ENCODE measurements at places on chromosomes 1 and 21.

GRCh38 chr1:86998727-86999126 lies 84.3 kb downstream of the HS2ST1 start:
- DNase-seq: no peak

DNA sequence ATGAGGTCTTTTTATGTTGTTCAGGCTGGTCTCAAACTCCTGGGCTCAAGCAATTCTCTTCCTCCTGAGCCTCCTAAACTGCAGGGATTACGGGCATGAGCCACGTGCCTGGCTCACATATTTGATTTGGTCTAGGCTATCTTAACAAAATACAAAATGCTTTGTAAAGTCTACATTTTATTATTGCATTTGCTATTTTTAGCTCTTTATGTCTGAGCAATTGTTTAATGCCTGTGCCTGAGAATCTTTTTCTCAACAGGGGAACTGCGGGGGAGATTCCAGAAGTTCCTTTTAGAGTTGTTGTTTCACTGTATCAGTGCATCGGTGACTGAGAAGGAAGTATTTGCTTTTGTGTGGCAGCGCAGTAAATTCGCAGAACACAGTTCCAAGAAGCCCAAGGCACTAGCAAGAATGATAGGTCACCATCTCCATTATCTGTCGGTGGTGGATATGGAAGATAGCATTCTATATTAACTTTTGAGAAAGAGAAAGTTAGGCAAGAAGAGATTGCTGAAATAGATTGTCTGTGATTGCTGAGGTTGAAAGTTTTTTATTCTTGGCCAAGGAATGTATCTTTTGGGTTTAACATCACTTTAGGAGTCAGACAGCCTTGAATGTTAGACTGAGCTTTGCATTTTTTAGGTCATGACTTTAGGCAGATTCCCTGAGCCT lies 167.3 kb downstream of the PDE4B start:
- DNase-seq: no peak

DNA sequence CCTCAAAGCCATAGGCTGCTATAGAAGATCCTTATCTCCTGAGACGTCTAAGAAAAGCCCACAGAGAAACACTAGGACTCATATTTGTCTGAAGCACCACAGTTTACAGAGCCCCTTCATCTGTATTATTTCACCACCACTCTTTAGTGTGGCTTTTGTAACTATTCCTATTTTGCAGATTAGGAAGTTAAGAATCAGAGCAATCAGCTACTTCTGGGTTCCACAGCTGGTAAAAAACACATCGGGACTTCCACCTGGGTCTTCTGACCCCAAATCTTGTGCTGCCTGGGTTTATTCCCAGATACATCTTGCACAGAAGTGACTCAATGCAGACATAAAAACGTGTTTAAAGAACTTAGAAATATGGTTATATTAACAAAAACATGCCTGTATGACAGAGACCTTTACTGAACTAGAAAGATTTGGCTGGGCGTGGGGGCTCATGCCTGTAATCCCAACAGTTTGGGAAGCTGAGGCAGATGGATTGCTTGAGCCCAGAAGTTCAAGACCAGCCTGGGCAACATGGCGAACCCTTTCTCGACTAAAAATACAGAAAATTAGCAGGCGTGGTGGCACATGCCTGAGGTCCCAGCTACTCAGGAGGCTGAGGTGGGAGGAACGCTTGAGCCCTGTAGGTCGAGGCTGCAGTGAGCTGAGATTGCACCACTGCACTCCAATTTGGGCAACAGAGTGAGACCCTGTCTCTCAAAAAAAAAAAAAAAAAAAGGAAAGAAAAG lies 40.9 kb downstream of the ELK4 start:
- no peak for DNase-seq

GRCh38 chr21:14353726-14354125 lies 29.2 kb downstream of the HSPA13 start:
- DNase-seq: no peak

- no peak for DNase-seq
These were observed 149.2 kb downstream of the ST6GALNAC5 start for GRCh38 chr1:77016386-77016985.

DNA sequence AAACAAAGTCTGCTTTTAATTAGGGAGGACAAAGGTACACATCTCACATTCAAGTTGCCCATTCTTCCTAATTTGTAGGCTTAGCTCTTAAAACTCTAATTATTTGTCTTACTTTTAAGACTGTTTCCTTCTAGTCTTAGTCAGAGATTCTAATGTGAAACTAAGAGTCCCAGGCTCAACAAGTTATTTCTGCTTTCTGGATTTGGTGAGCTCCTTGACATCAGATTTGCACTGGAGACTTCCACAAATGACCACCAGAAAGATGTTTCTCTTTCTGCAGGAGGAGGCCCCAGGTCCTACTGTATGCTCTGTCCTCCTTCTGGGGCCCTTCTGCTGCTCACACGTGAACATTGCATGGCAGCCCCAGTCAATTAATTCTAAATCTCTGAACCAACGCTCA lies 194.2 kb upstream of the JUN start:
- no peak for DNase-seq

DNA sequence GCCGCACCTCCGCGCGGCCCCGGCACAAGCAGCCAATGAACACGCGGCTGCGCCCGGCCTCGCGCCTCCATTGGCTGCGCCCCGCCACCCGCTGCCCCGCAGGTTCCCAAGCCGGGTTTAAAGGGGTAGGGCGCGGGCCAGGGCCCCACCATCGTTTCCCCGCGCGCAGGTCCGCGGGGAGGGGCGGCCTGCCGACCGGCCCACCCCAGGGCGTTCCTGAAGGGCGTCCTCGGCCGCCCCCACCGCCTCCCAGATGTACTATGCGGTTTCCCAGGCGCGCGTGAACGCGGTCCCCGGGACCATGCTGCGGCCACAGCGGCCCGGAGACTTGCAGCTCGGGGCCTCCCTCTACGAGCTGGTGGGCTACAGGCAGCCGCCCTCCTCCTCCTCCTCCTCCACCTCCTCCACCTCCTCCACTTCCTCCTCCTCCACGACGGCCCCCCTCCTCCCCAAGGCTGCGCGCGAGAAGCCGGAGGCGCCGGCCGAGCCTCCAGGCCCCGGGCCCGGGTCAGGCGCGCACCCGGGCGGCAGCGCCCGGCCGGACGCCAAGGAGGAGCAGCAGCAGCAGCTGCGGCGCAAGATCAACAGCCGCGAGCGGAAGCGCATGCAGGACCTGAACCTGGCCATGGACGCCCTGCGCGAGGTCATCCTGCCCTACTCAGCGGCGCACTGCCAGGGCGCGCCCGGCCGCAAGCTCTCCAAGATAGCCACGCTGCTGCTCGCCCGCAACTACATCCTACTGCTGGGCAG lies at the start of gene OLIG1:
Gene OLIG1, plus strand, starts transcription at position 148 of the 750 bp plus-strand sequence. Its CDS starts 106 bp downstream, at position 254.
- no peak for DNase-seq

GRCh38 chr1:53411541-53412152 lies 47.6 kb upstream of the DMRTB1 start:
- no peak for DNase-seq

- DNase-seq: no peak
These were observed 17.3 kb downstream of the ZFYVE9 start for GRCh38 chr1:52159033-52159789.

- no peak for DNase-seq
These were observed 48.9 kb upstream of the KIF26B start for GRCh38 chr1:245105815-245106410.

- DNase-seq: no peak
These were observed 20.0 kb downstream of the METTL13 start for GRCh38 chr1:171801487-171801891.

DNA sequence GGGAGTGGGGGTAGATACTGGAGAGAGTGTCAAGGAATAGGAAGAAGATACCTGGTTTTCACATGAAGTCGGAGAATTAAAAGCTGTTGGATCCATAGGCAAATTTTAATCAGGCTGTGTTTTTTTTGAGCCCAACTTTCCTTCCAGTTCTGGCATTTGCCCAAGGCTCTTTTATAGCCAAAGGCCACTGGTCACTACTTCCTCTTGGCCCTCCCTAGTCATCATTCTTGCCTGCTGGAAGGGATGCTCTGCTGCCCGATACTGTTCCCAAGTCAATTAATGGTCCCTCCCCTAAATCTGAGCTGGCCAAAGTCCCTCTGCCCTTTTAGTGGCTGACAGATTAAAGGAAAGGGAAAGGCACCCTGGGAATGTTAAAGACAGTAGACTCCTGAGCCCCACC lies 102.8 kb upstream of the ZNF648 start:
- DNase-seq: no peak

- DNase-seq: no peak
These were observed 93.5 kb downstream of the AKT3 start for GRCh38 chr1:243756529-243756928.

DNA sequence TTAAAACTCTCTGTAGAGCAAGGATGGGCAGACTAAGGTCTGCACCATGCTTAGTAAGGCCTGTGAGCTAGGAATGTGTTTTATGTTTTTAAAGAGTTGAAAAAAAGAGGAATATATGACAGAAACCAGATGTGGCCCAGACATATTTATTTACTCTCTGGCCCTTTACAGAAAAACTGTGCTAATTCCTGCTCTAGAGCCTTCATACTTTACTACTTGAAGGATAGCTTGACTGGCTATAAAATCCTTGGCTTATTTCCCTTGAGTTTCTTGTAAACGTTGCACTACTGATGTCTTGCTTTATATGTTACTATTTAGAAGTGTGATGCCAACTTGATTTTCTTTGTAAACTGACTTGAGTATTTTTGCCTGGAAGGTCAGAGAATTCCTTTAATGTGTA lies 33.5 kb downstream of the CTBS start:
- no peak for DNase-seq

DNA sequence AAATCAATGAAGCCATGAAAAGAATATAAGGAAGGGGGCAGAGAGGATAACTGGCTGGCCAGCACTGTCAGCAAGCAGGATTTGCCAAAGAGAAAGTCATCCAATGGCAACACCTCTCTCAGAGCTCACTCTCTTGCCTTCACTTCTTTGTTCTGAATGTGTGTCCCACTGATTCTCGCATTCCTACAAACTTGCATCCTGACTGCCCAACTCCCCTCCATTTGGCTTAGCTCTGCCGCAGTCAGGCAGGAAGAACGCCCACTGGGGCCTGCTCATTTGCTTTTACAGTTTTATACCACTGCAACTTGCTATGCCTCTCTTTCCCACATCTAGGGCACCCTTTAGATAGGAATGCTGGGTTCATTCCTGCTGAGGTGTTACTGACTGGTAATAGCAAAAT lies 364.2 kb upstream of the ST6GALNAC5 start:
- no peak for DNase-seq

DNA sequence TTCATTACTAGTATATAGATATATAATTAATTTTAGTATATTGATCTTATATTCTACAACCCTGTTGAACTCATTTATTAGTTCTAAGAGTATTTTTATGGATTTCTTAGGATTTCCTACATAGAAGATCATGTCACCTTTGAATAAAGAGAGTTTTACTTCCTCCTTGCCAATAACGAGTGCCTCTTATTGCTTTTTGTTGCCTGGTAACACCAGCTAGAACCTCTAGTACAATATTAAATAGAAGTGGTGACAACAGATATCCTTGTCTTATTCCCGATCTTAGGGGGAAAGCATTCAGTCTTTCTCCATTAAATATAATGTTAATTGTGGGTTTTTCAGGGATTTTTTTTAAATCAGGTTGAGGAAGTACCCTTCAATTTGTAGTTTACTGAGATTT lies 40.8 kb downstream of the WNT2B start:
- DNase-seq: no peak

DNA sequence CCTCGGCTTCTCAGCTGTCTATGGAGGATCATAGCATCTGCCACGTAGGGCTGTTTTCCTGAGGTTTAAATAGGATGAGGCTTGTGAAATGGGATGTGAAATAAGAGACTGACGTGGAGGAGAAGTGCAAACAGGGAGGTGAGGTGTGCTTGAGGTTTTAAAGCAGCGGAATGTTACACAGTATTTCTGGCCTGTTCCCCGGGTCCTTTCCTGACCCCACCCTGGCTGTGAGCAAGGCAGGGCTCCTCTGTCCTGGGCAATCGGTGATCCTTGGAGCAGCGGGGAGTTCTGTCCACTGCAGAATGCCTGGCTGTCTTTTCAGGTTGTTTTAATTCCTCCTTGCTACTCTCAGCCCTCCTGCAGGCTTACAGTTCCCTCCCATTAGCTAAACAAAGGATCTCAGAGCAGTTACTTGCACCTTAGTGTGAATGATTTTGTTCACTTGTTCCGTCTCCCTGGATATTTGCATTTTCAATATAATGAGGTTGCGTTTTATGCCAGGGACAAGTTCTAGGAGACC lies 38.6 kb downstream of the LHX4 start:
- peak; percentile 43 for DNase-seq

DNA sequence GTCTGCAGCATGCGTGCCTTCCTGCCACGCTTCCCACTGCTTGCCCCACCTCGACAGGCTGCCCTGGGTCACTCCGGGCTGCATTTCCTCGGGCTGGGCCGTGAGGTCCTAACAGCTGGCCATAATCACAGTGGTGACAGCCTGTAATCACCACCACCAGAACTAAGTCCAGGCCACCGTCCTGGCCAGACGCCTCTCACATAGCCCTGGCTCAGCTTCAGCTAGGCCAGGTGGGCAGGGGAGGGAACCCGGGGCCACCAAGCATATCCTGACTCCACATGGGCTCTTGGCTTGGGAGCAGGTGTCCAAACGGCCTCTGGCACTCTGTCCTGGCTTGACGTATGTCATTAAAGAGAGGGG lies 229.5 kb downstream of the TRABD2B start:
- DNase-seq: peak; percentile 80

GRCh38 chr1:222347627-222348026 lies 200.3 kb downstream of the HHIPL2 start:
- DNase-seq: no peak

DNA sequence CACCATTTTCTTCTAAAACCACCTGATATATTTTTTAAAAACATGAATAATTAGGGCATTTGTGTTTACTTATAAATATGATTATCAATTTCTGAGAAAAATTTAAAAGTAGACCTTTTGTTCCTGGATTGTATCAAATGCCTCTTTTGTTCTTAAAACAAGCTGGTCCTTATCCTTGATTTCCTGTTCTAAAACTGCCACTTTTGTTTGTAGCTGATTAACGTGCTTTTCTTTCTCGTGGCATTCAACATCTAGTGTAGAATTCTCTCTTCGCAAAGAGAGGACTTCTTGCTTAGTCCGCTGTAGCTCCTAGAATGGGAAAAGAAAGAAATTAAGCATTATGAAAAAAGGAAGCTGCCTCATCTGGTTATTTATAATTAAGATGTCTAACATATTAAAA lies 25.0 kb downstream of the SASS6 start:
- DNase-seq: no peak

- DNase-seq: no peak
These were observed 254.9 kb upstream of the NRIP1 start for GRCh38 chr21:15319727-15320126.

DNA sequence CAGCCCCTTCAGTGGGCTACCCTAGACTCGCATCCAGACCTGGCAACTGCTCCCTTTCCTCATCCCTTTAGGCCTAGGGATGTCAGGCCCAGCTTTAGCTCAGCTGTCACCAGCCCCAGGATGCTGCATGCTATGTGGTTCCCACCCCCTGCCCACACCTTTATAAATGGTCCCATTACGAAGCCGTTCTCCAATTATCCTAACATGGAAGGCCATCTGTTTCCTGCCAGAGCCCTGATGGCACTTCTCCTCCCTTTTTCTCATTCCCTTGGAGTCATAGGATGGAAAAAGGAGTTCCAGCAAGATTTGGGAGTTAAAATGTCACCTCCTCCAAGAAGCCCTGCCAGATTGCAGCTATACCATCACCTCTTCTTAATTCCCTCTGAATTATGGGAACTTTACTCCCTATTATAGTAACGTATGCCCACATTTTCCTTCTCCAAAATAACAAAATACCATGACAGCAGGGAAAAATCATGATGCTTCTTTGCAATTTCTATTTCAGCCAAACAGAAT lies 205.0 kb upstream of the GRIK3 start:
- no peak for DNase-seq

- DNase-seq: no peak
These were observed 82.8 kb downstream of the TRABD2B start for GRCh38 chr1:47914218-47914938.

- no peak for DNase-seq
These were observed 105.6 kb upstream of the GCLM start for GRCh38 chr1:94014635-94015488.

Measured in posterior vena cava (tissue), 2 donors.